ENCODE measurements at places on chromosomes 11 and 22.

DNA sequence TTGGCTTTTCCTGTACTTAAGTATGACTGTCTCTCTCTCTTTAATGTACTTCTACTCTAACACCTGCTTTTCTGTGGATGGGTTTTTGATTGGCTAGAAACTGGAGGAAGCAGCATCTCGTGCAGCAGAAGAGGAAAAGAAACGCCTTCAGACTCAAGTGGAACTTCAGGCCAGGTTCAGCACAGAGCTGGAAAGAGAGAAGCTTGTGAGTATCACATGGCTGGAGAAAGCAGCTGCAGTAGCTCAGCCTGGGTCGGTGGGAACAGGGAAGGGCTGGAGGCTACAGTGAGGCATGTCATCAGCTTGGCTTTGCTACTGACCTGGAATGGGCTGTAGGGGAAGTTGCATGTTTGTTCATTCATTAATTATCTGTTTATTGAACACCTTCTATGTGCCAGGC, 74.2 kb downstream of the SWAP70 start:
- DNase-seq: no peak

- peak; percentile 76 for DNase-seq
Measured at GRCh38 chr11:45665206-45665932, at the start of gene CHST1. TSS of gene CHST1 (minus strand) at chr11:45665622. CDS start at chr11:45650923, 14,699 bp downstream.

DNA sequence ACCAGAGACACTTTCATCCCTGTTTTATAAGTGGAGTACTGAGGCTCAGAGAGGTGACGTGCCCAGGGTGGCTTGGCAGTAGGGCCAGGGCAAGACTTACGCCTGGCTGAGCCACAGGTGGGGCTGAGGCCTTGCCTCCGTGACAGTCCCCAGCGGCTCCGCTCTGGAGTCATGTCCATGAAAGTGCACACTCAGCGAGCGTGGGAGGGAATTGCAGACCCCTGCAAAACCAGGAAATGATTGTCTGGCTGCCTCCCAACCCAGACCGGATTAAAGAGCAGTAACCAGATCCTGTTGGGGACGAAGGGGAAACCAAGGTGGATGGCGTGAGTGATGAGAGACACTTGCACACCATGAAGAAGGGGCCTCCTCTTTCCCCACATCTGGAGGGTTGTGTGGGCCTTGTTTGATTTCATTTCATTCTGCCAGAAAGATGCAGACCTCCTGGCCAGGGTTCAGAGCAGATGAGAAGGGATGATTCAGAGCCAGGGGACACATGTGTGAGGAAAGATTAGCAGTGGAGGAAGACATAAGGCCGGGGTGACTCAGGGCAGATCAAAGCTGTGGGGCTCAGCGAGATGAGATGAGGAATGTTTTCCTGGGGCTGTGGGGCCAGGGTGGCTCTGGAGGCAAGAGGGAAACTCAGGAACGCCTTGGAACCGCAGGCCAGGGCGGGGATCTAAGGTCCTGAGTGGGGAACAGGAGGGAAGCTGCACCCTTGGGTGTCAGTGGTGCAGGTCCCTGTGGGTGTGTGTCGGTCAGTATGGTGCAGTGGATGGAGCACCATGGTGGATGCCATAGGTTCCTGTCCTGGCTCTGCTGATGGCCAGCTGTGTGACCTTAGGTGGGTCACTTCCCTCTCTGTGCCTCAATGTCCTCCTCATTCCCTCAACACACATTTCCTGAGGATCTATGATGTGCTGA, 29.9 kb upstream of the LRRC32 start:
- no peak for DNase-seq

GRCh38 chr11:35419184-35419829, at the start of gene SLC1A2:
TSS of gene SLC1A2 (minus strand) at chr11:35419558. CDS start at chr11:35418966, 592 bp downstream.
- peak; percentile 72 for DNase-seq

- DNase-seq: no peak
Measured at GRCh38 chr22:45678961-45679912, 7.6 kb downstream of the ATXN10 start.

GRCh38 chr11:27423125-27423524, 49.5 kb downstream of the LGR4 start:
- no peak for DNase-seq

DNA sequence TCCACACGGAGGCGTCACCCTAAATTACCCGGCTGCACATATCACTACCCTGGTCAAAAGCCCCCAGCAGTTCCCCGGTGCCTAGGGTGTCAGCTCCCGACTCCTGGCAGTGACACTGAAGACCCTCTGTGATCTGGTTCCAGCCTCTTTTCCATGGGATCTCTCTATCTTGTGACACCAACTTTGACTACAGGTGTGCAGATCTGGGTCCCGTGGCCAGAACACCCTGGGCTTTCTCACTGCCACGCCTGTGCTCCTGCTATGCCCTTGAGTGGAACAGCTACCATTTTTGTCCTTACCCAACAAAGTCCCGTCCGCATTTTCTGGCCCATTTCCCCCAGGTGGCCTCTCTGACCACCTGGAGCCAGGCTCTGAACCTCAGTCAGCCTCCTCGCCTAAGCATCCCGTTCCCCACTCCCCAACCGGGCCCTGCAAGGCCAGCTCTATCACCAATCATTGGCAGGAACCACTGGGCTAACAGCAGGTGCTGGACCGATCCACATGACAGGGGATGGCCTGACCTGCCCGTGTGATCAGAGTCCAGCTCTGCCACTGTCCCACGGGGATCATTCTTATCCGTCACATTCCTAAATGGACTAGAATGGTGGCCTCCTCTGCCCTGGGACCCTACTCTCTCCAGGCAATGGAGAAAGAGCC, 20.7 kb upstream of the CBX7 start:
- no peak for DNase-seq

Data from hypothalamus (tissue), 51 donors.